Epithelial cell of proximal tubule (primary cell): ENCODE measurements at places on chromosomes 6 and 20. TPM values are rescaled to one million over a fixed set of nuclear protein-coding genes. Genes with fewer than 3 reads are reported as not detected.

GRCh38 chr20:1402149-1402548 lies 9.3 kb upstream of the FKBP1A start:
- no peak for DNase-seq

DNA sequence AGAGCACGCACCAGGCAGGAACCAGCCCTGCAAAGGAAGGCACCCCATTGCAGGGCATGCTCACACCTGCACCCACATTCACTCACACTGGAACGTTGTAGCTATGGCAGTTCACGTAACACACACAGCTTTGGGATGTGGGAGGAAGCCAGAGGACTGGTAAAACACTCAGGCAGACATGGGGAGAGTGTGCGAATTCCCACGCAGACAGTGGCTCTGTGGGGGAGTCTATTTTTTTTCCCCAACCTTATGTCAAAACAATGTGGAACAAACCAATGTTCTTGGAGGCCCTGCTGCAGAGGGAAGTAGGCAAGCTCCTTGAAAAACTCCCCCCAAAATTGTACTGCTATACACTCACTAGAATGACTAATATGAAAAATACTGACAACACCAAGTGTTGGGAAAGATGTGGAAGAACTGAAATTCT lies 91.0 kb downstream of the PPP1R14C start:
- no peak for DNase-seq

GRCh38 chr6:101341926-101342325 lies 51.6 kb upstream of the GRIK2 start:
- DNase-seq, result no peak

TCP1 gene
- total RNA-seq, result 237 and 390 TPM in 2 replicates

CDK19 gene
- 4.6 and 6.3 TPM in 2 replicates for total RNA-seq

MACROD2 gene
- 0.23 and 0.51 TPM in 2 replicates for total RNA-seq

TP53TG5 gene
- total RNA-seq, result not detected in 2 replicates

SSTR4 gene
- not detected in 2 replicates for total RNA-seq
